ENCODE measurements at places on chromosomes 13 and 19.

DNA sequence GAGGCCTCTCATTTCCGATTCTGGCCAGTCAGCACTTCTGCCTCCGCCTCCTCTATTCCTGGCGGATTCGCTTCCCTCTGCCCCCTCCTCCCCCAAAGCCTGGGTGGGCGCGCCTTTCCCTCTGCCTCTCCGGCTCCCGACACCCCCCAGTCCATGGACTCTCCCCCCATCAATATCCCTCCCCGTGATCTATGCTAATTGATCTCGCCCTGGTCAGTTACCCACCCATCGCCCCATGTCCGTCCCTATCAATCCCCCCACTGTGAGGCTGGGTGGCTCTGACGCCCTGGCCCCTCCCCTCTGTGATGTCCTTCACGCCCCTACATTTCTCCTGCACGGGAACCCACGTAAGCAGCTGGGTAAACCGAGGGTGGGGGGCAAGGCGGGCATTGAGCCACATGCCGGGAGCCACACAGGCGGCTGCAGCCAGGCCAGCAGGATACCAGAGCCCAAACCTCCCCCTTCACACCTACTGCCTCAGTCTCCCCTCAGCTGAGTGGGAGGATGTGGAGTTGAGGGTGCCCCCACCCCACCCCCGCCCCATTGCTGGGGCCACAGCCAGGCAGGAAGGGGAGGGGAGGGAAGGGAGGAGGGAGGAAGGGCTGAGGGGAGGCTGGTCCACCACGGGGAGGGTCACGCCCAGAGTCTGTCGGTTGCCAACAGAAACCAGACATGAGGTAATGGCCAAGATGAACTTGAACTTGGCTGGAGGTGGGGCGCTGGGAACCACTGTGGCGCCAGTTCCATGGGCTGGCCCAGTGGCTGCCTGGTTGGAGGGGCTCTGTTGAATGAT lies 21.0 kb downstream of the SMIM24 start:
- no peak for DNase-seq

GRCh38 chr13:25018729-25019115 lies 77.2 kb upstream of the PABPC3 start:
- DNase-seq: no peak

GRCh38 chr13:42880056-42880605 lies 98.7 kb downstream of the FAM216B start:
- DNase-seq: no peak

DNA sequence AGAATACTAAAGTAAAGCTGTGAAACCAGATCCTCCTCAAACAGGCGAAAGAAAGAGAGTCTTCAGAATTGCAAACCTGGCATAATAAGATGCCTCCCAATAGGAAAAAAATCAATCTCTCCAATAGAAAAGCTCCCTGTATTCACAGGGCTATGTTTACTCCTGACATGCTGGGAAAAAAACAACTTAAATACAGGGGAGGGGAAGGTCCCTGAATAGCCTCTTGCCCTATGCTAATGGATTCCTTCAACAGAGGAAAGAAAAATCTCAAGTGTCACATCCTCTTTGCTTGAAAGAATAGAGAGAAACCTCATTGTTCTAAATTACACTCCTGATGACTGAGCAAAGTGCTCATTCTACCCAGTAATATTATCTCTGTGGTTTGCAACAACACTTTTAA lies 1271.1 kb upstream of the PRR20A start:
- DNase-seq: no peak

GRCh38 chr13:42807241-42807640 lies 25.9 kb downstream of the FAM216B start:
- DNase-seq: no peak

- no peak for DNase-seq
Measured at GRCh38 chr13:98581971-98582702, 5.2 kb upstream of the STK24 start.

DNA sequence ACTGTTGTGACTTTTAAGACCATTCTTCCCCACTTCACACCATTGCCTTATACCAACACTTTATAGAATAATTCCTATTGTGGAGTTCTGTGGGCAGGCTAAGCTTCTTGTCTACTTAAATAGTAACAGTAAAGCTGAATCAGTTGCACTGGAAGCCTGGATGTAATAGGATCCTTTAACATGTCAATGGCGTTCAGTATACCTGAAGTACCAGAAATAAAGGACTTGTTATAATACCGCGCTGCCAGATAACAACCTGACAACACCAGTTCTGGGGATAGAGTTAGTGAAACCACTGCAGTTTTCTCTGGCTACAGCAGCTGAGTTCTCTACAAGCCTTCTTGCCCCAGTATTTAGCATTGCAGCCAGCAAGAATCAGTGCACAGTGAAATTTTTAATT lies 52.0 kb upstream of the TNFRSF19 start:
- DNase-seq: no peak

GRCh38 chr19:30419568-30420180 lies 47.5 kb downstream of the ZNF536 start:
- DNase-seq: no peak

- DNase-seq: no peak
Measured at GRCh38 chr19:1719519-1719918, 33.8 kb upstream of the ONECUT3 start.

DNA sequence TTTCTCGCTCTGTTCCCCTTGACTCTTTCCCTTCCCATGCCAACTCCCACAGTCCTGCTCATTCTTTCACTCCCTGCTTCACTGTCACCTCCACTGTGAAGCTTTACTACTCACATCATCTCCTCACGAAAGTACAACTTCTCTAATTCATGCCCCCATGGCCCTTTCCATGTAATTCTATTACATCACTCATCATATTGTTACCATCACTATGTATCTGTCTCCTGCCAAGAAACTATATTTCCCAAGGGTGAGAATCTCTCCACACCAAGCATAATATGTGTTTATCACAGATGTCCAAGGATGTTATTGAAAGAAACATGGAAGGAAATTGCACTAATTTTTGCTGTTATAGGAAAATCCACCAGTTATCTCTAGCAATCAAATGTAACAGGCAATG lies 37.2 kb upstream of the LRCH1 start:
- DNase-seq: no peak

DNA sequence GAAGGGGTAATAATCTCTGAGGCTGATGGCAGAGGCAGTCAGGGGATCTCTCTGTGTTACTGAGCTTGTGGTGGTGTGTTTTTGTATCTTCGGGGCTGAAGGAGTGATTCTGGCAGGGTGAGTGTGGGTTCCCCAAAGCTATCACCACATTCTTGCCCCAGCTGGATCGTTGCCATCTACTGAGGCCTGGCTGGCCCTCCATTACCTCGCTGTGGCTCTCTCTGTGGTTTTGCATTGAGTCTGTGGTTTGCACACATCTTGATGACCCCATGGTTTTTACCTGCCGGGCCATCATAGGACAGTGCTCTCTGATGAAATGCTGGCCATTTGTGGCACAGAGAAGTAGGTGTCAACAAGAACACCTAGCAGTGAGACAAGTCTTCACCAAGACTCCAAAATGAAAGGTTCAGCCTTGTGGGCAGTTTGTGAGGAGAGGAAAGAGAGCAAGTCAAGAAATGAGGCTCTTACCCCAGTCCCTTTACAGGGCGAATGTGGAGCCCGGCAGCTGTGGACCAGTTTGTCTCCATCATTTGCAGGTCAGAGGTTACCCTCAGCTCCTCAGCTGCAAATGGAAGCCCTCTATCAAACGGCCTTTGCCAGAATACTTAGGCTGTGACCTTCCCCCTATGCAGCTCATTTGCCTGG lies 69.0 kb upstream of the NPAS1 start:
- DNase-seq: no peak

- DNase-seq: no peak
Measured at GRCh38 chr13:106527826-106528225, 7.6 kb downstream of the EFNB2 start.

GRCh38 chr13:58598241-58598640 lies 966.7 kb downstream of the PCDH17 start:
- DNase-seq: no peak

- DNase-seq: no peak
Measured at GRCh38 chr19:47269596-47269995, 5.1 kb upstream of the INAFM1 start.

DNA sequence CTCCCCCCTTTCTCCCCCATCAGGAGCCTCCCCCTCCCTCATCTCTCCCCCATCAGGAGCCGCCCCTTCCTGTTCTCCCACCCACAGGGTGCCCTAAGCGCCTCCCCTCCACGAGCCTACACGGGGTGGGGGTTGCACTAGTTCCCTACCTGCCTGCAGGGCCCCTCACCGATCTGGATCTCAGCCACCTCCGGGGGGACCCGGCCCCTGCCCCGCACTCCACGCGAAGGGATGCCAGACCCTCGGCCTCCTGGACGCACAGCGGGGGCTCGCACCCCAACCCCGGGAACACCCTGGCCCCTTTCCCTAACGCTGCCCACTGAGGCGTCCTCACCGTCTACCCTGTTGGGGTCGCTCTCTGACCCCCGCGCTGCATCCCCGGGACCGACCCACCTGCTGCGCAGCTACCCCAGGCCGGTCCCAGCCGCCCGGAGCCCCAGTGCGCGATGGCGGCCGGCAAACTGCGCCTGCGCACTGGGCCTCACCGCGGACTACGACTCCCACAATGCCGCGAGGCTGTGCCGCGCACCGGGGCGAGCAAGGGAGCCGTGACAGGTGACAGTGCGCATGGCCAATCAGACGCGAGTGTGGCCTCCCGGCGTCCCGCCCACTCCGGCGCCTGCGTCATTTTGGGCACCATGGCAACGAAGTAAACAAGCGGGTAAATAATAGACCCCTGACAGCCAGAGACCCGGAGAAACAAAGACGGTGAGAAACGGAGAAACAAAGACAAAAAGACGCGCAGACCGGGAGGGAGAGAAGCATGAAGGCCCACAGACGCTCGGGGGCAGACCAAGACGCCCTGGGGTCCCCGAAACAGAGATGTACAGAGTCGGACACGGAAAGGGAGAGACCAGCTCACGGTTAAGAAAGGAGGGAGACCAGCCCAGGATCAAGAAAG lies at the start of gene ZSCAN18:
Gene ZSCAN18, minus strand, starts transcription at position 451 of the 901 bp plus-strand sequence. CDS start 7,964 bp downstream, outside the sequence.
- peak; percentile 90 for DNase-seq

DNA sequence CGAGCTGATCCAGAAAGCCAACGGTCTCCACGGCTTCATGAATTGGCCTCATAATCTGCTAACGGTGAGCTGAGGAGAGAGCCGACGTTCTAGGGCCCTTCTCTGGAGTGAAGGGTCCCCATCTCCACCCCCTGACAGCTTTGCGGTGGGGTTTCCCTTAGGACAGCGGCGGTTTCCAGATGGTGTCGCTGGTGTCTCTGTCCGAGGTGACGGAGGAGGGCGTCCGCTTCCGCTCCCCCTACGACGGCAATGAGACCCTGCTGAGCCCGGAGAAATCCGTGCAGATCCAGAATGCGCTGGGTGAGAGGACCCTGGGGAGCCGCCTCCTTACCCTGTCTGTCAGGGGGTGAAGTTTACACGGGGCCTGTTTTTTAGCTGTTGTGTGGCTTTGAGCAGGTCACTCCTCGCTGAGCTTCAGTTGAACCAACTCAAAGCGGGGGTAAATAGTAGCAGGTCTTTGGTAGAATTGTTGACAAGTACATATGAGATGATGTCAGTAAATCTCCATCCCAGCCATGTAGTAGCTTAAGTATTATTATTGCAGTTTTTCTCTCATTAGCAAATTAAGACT lies 801 bp downstream of the QTRT1 start:
- DNase-seq: no peak

- DNase-seq: no peak
Measured at GRCh38 chr13:31588893-31589292, 150.4 kb upstream of the RXFP2 start.

- no peak for DNase-seq
Measured at GRCh38 chr13:48436661-48437288, 23.9 kb upstream of the LPAR6 start.

GRCh38 chr13:29684441-29684840 lies 89.0 kb upstream of the SLC7A1 start:
- DNase-seq: no peak

DNA sequence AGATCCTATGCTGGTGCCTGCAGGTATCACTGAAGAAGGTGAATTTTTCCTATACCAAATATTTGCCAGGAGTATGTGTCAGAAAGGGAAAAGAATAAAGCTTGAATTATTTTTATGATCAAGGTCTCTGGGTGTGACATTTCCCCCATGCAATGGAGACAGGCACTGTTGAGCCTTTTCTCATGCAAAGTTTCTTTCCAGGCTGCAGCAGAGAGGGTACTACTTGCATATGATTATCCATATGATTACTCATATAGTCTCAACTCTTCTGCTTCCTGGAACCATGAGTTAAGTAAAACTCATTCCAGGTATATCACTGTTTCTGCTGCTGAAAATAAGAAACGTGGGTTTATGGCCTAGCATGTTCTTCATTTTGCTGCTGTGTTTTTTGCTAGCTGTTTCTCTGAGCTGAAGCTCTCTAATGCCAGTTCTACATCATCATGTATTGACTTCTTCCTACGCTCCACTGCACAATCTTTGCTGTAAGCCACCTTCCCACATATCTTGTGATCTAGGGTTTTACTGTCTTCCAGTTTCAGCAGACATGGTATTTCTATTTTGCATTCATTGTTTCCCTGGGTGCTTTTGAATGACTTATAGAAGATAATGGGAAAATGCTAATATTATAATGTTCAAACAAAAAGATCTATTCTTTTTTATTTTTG lies 278.7 kb upstream of the GPC6 start:
- DNase-seq: no peak

DNA sequence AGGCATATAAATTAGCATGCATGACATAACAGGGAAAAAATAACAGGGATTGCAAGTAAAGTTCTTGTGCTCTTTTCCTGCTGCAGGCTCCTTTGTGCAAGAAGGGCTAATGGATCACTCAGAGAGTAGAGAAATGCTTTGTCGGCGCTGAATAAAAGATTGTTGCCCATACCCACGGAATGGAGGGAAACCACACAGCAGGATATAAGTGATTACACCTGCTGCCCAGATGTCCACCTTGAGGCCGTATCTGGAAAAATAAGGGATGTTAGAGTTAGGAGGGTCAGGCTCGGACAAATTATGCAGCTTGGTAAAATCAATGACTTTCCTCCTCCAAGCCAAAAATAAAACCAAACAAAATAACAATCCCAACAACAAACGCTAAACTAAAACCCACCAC lies 322.3 kb downstream of the DCLK1 start:
- DNase-seq: no peak

GRCh38 chr19:48258350-48258749 lies 2.6 kb upstream of the CARD8 start:
- no peak for DNase-seq

DNA sequence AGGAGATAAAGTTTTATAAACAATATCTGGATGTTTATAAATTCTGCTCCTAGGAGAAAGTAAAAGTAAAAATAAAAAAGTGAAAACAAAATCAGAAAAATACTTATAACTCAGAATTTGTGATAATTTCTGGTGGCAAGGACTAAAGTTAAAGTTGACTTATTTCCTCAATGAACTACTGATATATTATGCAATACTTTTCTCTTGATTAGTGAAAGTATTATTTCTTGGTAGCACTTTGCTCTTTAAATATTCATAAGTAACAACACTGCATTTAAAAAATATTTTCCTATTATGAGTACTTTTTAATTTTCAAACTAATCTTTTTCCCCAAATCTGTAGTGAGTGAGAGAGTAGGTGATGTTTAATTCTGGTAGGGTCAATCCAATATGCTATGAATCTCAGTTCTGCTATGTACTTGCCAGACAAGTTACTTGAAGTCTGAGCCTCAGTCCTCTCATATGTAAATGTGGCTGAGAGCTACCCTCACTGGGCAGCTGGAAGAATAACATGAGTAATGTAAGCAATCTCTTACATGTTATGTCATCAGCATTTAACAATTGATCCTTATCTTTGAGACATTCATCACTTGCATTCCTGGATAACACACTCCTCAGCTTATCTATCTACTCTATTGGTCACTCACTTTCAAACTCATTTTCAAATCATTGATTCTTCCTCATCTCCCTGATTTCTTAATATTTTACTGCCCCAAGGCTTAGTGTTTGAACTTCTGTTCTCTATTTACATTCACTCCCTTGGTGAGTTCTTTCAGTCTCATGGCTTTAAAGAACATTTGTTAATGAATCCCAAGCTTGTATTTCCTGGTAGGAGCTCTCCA lies 239.0 kb downstream of the RGCC start:
- DNase-seq: no peak

All from stimulated activated CD8-positive, alpha-beta memory T cell treated with anti-CD3 and anti-CD28 coated beads, Interleukin-15, amount 100 ng/mL, for 24 hours (primary cell).